ENCODE measurements at places on chromosomes 1 and 21.

GRCh38 chr21:46454634-46455390 is 3.9 kb upstream of the DIP2A start:
- DNase-seq: no peak

GRCh38 chr1:7185721-7186120 is 400.5 kb downstream of the CAMTA1 start:
- DNase-seq: no peak

- no peak for DNase-seq
These were observed 6.8 kb downstream of the GJC2 start for GRCh38 chr1:228156515-228156881.

- DNase-seq: no peak
These were observed 24.6 kb downstream of the KCNC4 start for GRCh38 chr1:110234691-110235090.

GRCh38 chr1:151327903-151328674 is 873 bp upstream of the PI4KB start:
- no peak for DNase-seq
